ENCODE measurements at places on chromosomes 2 and 18.

- no peak for DNase-seq
Measured at GRCh38 chr2:27638037-27638637, 9.3 kb downstream of the GPN1 start.

DNA sequence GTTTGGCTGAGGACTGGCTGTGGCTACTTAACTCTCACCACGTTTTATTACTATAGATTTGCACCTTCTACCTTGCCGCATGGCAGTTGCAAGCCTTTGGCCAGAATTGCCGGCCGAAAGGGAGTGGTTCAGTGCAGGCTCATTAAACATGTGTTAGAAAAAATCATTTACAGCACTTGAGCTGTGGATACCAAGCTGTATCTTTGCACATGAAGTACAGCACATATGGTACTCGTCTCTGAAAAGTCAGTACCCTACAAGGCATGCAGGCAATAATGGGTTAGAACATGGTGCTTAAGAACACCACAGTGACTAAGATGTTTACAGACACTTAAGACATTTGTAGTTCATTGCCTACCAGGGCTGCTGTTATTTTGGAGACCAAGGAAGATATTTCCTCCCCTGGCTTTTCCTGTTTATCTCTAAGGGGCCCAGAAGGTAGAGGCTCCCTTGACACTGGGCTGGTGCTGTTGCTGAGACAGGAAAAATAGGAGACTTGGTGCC lies 103.1 kb downstream of the ZNF532 start:
- DNase-seq = no peak

GRCh38 chr2:60998628-60999545 lies 18.6 kb upstream of the PEX13 start:
- DNase-seq = no peak

DNA sequence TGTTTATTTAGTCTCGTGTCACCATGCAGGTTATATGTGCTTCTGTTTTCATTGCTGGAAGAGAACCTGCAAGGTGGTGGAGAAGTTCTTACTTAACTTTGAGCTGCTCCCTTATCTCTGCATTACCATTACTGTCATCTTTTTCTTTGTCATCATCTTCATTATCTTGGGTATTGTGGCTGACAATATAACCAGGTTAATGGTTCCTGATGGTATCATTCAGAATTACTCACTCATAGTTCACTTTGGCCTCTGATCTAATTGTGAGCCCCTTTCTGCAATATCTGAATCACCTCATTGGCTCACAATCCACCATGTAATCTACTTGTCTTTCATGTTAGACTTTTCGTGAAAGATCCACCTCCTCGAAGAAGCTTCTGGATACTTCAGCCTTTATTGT lies 5.0 kb downstream of the CD28 start:
- DNase-seq = no peak

- DNase-seq = no peak
Measured at GRCh38 chr2:139825726-139826125, 1045.5 kb upstream of the NXPH2 start.

GRCh38 chr2:117726747-117727146 lies 87.7 kb upstream of the DDX18 start:
- DNase-seq = no peak

- no peak for DNase-seq
Measured at GRCh38 chr2:233000886-233001750, 11.9 kb downstream of the NGEF start.

DNA sequence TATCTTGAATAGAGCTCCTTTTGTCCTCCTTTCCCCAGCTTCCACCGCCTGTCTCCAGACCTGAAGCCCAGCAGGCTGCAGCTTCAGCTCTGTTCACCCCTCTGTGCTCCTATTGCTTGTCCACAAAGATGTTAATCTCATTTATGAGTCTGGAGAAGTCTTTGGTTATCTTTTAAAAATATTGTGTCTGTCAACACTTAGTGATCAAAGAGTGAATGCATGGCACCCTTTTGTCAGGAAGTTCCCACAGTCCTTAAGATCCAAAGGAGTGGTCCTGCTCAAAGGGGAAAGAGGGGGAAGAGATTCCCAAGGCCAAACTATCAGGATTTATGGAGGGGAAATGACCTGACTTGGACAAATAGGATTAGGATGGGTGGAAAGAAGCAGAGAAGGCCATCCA lies 118.9 kb downstream of the ACAA2 start:
- no peak for DNase-seq

GRCh38 chr2:64679673-64680425 lies 26.1 kb upstream of the SERTAD2 start:
- DNase-seq = no peak

DNA sequence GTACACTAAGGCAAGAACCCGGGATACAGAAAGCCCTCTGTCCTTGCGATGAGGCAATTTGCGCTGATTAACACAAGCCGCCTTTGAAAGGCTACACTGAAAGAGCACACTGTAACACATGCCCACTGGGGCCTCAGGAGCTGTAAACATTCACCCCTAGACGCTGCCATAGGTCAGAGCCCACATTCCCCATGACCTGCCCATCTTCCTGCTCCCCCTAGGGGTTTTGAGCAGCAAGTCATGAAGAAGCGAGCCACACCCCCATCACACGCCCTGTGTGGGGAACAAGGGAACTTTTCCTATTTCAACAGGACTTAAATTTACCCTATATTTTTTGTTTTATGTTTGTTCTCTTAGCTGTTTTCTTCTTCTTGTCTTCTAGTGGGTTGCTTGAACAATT lies 47.8 kb upstream of the SLC4A10 start:
- DNase-seq = no peak

- no peak for DNase-seq
Measured at GRCh38 chr2:56531668-56532420, 348.1 kb downstream of the CCDC85A start.

GRCh38 chr18:2448565-2449151 lies 122.6 kb downstream of the METTL4 start:
- DNase-seq = no peak

DNA sequence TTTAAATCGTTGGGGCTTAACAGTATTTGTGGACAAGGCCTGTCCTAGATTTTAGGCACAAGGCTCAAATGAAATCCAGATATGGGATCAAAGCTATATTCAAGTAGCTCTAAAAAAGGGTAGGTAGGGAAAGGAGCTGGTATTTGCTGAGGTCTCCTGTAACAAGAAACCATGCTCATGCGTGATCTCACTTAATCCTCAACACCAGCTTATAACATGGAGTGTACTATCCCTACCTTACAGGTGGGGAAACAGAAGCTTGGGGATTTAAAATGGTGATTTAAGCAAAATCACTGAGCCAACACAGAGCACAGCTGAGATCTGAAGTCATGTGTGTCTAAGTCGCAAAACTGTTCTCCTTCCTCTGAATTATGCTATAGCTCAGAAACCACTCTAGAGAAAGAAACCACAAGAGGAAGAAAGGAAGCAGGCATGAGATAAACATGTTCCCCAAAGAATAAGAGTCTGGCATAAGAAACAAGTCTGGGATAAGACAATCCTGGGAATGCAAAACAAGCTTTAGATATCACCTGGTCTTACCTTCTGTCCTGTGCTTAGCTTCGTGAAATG lies 43.1 kb downstream of the CYRIA start:
- no peak for DNase-seq

- peak; percentile 8 for DNase-seq
Measured at GRCh38 chr2:136238286-136239078, 120.5 kb upstream of the CXCR4 start.

DNA sequence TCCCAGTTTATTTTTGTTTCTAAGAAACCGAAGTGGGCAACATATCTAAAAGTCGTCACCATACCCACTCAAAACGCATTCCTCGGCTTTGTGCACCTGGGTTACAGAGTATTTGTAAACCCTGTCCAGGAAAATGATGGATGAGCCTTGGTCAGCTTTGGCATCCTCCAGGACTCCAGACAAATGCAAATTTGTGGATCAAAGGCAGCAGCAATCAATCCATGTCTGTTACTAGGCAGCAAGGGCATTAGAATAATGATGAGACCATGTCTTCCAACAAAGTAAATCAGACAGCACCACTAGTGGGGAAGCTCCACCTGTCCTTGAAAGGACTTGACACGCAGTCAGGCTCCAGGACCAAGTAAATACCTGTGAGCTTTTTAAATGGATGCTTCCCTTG lies 672.6 kb upstream of the GYPC start:
- DNase-seq = no peak

DNA sequence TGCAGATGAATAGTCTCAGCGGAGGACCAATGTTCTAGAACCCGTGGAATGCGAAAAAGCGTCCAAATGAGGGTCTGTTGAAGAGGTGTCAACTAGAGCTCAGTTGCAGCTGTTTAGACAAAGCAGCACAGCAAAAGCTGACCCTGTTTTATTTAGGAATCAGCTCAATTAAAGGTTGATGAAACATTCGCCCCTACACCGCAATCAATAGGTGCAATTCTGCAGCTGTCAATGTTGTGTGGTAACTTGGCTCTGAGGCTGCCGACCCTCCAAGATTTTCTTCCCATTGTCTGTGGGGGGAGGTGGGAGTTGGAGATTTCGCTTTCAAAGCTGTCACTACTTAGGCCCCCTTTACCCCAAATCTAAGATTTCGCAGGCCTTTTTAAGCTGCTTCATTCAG lies 330.0 kb downstream of the ETAA1 start:
- DNase-seq = no peak

GRCh38 chr2:146037334-146037870 lies 1517.5 kb upstream of the ZEB2 start:
- no peak for DNase-seq

GRCh38 chr2:237629188-237629534 lies 1.8 kb downstream of the LRRFIP1 start:
- no peak for DNase-seq

- no peak for DNase-seq
Measured at GRCh38 chr2:182018218-182018617, 32.6 kb downstream of the PPP1R1C start.

GRCh38 chr2:111157071-111157661 lies 36.5 kb downstream of the BCL2L11 start:
- DNase-seq = no peak

DNA sequence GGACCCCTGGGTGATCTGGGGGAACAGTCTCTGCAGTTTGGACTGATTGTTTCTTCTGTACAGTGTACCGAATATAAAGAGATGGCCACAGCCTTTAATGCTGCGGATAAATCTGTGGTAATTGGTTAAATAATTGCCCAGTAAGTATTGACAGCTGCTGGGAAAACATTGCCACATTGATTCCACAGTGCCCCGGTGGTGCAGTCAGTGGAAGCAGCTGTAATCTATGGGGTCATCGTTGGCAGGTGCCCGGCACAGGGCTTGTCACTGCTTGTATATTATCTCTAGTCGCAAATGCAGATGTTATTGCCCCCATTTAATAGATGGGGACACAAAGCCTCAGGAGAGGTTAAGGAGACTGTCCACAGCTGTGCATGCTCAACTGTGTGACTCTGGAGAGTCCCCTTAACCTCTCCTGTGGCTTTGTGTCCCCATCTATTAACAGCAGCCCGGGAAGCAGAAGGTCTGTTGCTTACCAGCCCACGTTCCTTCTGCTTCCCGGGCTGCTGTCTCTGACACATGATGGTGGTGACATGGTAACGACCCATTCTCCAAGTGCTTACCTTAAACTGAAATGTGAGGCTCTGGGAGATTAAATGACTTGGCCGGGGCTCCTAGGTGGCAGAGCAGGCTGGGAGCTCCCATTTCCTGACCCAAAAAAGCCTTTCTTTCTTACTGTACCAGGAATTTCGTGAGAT lies 76.9 kb downstream of the NCK2 start:
- DNase-seq = no peak

GRCh38 chr18:56003720-56004088 lies 415.7 kb upstream of the TCF4 start:
- DNase-seq = no peak

DNA sequence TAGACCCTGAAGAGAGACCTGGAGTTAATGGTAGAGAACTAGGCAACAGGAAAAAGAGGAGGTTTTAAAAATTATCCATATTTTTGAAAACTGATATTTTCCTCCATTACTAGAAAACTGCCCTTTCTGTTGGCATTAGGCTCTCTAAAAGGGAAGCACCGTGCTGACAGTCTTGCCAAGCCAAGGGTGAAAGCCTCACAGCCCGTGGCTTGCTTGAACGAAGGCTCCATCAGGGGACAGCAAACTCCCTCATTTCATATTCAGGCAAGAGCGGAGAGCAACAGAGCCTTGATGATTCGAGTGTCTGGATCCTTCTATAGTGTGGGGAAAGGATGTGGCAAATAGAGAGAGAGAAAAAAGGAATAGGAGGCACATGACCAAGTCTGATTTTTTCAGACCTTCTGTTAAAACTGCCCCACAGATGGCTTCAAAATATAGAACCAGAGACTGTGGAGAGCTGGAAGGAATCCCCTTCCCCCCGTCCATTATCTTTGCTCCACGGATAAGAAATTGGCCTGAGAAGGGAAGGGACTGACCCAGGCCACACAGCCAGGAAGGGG lies 67.0 kb downstream of the CACNB4 start:
- no peak for DNase-seq

DNA sequence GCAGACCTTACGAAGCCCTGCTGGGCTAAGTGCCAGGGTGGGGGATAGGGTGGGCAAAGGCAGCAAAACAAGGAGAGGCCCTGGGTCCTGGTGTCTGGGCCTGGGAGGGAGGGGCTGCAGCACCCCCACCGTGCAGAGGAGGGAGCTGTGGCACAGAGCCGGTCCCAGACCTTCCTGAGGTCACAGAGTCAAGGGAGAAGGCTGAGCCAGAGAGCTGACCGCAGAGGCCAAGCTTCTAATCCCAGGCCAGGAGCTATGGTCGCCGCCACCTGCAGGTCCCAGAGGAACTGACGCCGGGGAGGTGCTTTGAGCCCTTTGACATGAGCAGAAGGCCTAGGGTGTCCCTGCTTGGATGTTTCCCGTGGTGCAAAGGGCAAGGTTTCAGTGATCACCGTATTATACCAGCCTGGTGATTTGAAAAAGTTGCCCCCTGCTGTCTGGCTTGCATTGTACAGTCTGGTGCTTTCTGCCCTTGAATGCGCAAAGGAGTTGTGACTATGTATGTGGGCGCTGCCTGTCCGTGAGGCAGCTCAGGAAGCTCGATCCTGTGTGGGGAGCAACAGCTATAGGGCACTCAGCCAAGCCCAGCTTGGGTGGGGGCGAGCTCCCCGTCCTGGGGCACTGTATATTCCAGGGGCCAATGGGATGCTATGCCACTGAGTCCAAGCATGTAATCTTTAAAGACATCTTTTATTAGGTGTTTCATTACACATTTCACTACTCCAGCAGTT lies 44.3 kb downstream of the EDAR start:
- DNase-seq = no peak

- no peak for DNase-seq
Measured at GRCh38 chr2:239394978-239395377, 5.8 kb downstream of the HDAC4 start.

- DNase-seq = no peak
Measured at GRCh38 chr2:62706721-62707521, 1.4 kb downstream of the EHBP1 start.

DNA sequence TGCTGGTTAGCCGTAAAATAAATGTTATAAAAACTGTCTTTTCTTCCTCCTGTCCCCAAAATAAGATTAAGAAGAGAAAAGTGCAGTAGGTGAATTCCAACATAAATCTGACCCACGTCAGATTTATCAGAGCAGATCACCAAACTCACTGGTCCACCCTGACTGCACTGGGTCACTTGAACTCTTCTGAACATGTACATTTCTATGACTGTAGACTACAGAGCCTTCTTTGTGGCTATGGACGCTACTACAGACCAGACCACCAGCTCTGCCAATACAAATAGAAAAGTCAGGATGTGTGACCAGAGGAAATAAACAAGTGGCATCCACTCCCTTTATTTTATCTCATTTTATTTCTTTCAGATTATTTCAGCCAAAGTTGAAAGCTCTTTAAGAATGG lies 11.6 kb downstream of the DSG2 start:
- DNase-seq = no peak

GRCh38 chr18:76405681-76406356 lies 89.2 kb downstream of the ZNF516 start:
- no peak for DNase-seq

All from Panc1 (cell line).